Hypothalamus (tissue), 51 donors: ENCODE measurements at places on chromosomes 12 and 14.

GRCh38 chr12:32104572-32105355 lies 1.9 kb upstream of the BICD1 start:
- no peak for DNase-seq

DNA sequence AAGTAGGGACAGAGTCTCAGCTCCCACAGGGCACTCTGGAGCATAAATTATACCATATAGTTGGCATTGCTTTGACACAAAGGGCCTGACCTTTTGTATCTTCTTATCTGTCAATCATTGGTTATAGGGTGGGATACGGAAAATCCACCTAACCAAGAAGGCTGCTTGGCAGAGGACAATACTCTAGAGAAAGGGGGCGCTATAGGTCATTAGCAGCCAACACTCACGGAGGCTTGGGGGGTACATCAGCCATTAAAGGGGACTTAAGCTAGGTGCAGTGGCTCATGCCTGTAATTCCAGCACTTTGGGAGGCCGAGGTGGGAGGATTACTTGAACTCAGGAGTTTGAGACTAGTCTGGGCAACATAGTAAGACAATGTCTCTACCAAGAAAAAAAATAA lies 22.9 kb downstream of the SPTSSA start:
- DNase-seq, result no peak

DNA sequence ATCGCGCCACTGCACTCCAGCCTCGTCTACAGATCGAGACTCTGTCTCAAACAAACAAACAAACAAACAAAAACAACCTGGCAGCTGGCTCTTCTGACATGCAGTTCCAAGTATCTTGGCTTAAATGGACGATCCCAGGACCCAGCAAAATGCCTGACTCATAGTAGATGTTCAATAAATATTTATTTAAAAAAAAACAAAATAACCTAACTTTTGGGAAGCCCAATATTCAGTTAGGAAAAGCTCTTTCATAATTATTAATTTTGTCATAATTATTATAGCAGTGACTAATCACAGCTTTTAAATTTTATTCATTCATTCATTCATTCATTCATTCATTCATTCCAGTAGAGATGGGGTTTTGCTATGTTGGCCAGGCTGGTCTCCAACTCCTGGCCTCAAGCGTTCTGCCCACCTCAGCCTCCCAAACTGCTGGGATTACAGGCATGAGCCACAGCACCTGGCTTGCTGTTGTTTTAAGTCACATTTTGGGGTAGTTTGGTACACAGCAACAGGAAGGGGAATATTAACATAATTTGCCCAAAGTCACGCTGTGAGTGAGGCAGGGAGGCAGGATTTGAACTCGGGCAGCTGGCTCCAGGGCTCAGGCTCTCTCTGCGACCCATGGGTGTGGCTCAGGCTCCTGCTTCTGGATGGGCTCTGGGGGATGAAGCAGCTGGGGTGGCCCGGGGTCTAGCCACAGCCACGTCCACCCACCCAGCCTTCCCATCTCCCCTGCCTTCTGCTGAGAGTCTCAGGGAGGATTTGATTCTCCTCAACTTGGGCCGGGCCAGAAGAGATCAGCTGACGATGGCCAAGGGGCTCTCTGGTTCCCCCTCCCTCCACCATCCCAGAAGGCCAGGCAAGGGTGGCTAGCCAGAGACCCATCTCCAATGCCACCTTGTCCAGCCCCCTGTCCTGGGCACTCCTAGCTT lies 2.4 kb downstream of the SDS start:
- DNase-seq, result no peak

GRCh38 chr14:99274346-99275221 lies 2.6 kb upstream of the BCL11B start:
- no peak for DNase-seq

DNA sequence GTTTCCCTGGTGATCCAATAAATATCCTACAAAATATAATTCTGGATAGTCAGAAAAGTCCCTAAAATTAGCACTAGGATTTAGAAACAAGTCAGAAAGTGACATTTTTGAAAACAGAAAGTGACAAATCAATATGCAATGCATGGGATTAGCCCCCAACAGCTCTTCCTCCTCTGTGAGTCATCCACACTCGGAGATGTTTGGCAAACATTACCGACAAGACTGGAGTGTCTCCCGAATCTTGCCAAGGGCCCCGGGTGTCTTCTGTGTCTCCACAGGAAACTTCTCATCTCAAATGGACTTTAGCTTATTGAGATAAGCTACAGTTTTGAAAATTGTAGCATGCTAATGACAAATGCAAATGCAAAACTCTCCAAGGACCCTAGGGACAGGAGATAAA lies 398.9 kb upstream of the CCDC196 start:
- no peak for DNase-seq

- no peak for DNase-seq
These were observed 86.4 kb downstream of the EML1 start for GRCh38 chr14:99879401-99880295.

- no peak for DNase-seq
These were observed 7.7 kb downstream of the LUM start for GRCh38 chr12:91103624-91104023.
